NCI-H510A (cell line): ENCODE measurements at places on chromosomes 12 and 14.

DNA sequence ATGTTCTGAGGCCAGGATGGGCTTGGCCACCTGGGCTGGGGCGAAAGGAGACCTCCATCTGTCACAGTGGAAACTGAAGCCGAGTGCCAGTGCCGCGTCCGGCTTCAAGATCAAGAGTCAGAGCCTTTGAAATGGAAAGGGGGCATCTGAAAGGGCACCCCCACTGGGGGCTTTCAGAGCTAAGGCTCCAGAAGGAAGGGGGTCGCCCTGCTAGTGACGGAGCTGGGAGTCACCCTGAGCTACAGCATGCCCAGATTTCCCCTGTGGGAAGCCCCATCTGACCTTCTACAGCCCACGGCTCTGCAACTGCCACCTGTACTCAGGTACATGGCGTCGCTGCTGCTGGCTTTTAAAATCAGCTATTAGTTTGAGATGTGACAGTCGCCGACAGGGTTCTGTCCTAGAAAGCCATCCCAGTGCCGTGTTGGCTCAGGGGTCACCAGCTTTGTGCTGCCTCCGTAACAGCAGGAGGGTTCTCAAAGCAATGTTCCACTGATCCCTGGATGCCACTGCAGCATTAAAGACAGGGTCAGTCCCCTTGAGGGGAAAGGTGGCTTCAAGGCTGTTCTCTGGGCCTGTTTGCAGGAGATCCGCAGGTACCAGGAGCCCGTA lies 31.5 kb downstream of the CCNK start:
- no peak for DNase-seq

DNA sequence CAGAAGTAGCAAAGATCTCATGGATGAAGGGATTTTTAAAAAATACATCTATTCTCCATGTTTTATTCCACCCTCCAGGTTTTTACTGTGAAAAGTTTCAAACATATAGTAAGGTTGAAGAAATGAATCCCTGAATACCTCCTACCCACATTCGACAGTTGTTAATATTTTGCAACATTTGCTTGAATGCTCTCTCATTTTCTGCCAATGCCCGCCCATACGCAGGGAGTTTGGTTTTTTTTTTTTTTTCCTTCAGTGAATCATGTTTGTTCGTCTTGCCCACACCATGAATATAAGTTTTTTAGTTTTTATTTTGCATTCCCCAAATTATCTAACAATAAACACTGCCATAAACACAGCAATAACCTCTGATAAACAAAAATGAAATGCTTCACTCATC lies 82.9 kb downstream of the MAP1LC3B2 start:
- DNase-seq, result no peak

DNA sequence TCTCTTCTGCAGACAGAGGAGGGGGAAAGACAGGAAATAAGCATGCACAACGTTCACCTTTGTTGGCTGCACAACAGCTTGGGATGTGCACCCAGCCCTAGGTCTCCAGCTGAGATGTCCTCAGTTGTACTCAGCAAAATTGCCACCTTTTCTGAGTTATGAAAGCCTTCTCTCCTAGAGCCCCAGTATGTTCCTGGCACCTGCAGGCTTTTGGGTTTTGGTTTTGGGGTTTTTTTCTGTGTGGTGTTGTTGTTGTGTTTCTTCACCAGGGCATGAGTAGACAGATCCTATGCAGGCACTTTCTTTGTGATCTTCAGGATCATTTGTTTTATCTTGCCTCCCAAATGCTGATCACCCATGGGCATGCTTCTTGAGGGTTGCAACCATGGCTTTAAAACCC lies 463.4 kb downstream of the DPF3 start:
- DNase-seq, result no peak

- DNase-seq, result no peak
Measured at GRCh38 chr12:10891937-10892336, 7.9 kb upstream of the PRH1 start.

DNA sequence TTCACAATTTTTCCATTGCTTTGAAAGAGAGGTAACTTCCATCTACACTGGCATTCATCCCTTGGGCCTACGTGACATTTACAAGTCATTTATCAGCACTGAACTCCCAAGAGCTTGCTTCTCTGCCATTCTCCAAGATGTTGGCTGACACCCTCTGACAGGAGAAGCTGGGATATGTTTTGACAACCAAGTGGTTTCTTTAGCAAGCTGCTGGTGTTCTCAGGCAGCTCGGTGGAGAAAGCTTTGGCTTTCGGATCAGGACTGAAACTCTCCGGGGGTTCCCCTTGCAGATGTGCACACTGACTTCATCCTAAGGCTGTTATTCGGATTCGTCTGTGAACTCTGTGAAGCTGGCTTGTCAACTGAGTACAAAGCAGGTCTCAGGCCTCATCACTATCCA lies 15.7 kb downstream of the KCNA5 start:
- DNase-seq, result no peak

GRCh38 chr12:25557830-25558436 lies 4.8 kb upstream of the LMNTD1 start:
- DNase-seq, result no peak

DNA sequence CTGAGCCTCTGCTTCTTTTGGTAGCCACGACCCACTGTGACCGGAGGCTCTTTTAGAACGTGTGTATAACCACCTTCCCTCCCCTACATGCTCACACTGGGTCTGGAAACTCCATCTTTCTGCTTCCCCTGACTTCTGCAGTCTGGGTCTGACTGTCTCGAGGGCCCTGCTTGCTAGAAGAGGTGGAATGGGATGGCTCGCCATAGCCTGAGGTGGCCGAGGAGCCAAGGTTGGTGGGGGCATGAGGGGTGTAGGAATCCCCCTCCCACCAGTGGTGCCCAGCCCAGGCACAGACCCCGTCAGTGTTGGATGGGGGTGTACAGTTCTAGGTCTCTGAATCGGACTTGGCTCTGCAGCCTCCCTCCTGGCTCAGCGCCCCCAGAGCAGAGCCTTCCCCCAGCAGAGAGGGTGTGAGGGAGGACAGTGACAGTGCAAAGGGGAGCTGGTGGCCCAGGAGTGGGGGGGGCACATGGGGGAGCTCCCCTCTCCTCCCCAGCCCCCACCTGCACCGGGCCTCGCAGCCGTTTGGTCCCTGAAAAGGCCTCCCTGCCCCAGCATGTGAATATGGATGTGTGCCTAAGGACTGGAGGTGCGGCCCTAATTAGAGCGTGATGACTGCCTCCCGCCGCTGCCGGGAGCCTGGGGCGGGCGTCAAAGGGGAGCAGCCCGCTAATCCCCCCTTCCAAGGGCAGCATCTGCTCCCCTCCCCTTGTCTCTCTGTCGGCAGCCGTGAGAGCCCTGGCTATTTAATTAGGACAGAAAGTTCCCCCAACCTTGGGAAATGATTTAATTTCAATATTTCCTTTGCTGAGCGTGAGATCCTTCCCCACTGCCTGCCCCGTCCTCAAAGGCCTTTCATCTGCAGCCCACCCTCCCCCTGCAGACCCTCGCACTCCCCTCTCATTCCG lies 196.2 kb upstream of the C14orf180 start:
- no peak for DNase-seq
